NCI-H460 (cell line): ENCODE measurements at places on chromosomes 7 and 10. TPM values are rescaled to one million over a fixed set of nuclear protein-coding genes. Genes with fewer than 3 reads are reported as not detected.

GRCh38 chr7:50724526-50725520 lies 57.9 kb downstream of the GRB10 start:
- no peak for DNase-seq

GRCh38 chr7:93119191-93119905 lies 1.6 kb upstream of the SAMD9 start:
- DNase-seq, result no peak

DNA sequence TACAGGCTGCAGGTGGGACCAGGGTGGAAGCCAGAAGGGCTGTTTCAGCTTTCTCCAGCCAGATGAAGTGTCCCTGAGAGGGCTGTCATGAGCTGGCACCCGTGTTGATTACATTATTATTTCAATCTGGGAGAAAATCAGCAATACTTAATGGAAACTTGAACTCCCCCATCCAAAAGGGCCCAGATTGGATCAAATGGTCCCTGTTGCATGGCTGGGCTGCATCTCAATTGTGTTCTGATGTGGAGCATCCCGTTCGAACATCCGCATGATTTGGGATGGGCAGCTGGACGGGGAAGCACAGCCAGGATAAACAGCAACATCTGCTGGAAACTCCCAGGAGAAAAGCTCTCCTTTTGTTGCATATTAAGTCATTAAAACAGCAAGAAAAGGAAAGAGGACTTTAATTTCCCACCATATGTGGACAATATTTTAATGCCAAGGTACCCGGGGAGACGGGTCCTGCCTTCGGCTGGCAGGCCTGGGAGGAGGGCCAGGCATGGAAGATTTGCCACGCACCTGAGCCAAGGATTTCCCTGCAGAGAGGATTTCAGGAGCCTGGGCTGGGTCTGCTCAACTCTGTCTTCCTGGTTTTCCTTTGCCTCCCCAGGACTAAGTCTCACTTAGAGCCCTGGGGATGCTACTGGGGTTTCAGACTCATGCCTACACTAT lies 52.4 kb downstream of the NPTX2 start:
- no peak for DNase-seq

PLEKHS1 gene
- total RNA-seq, result not detected in 2 replicates

GRCh38 chr10:79460687-79461086 lies 15.3 kb upstream of the ZCCHC24 start:
- no peak for DNase-seq

FAM25A gene
- not detected in 2 replicates for total RNA-seq

DNA sequence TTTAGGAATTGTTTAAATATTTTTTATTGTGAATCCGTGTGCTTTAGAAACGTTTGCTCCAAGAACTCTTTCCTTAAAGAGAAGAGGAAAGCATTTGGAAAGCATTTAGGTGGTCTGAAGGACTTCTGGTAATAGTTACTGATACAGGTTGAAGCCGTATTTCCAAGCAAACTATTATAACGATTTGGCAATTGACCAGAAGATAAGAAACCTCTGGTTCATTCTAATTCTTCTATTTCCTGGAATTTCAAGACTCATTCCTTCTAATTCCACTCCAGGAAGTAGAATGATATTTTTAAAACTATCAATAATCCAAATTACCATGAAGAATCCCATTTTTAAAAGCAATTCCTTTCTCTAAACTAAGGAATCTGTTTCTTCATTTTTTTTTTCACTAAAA lies 158.9 kb upstream of the AGR3 start:
- DNase-seq, result no peak

DNA sequence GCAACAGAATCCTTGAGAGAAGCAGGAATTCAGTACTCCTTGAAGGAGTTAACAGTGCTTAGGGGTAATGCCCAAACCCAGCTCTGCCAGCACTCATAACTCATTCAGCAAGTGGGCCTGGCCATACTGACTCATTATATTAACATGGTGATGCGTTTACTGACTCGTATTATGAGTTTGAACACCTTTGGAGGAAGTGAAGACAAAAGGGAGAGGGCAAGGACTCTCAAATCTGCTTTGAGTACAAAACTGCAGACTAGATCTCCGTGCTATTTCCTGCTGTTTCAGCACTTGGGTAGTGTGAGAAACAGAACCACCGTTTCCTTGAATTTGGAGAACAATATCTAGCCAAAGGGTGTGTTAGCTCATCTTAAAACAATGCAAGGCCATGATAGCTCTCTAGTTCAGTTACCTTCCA lies 30.8 kb downstream of the SLC16A9 start:
- DNase-seq, result no peak

PLPP4 gene
- total RNA-seq, result not detected in 2 replicates

DNA sequence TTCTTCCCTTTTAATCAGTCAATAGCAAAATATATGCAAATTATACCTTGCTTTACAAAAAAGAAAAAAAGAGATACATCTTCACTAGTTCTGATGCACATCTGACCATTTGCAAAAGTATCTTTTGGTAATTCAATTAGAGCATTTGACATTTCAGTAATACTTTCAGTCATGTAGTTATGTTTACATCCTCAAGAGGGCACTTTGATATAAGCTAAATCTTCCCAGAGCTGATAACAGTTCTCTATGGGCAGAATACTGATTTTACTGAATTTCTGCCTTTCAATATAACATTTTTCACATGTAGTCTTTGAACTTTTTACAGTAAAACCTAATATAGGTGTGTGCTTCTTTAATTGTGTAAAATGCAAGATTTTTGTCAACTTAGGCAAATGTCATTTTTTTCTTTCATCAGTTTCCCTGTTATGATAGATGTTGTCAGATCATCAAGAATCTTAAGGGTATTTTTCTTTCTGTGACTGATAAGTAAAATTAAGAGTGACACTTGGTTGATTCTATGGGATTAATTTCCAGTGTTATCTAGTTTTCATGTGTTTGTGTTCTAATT lies 703.5 kb upstream of the SEMA3D start:
- peak; percentile 42 for DNase-seq

DNA sequence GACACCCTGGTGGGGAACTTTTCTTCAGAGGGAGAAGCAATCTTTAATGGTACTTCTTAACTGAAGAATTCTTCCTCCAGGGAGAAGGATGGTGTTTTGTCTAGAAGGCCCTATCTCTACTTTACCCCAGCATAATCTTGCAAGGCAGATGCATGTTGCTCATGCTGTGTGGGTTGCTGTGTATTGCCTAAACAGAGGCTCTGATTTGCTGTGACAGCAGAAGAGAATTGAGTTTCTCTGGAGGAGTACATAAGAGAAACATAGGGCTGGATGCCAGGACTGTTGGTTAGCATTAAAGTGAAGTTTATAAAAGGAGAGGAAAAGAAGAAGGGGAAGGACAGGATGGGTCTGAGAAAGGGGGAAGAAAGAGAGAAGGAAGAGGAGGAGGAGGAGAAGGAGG lies 248.1 kb upstream of the HPS1 start:
- DNase-seq, result no peak

- no peak for DNase-seq
These were observed 200.2 kb downstream of the DYNC1I1 start for GRCh38 chr7:95972523-95972922.

UNC5B gene
- total RNA-seq, result 50.9 and 55.2 TPM in 2 replicates

DNA sequence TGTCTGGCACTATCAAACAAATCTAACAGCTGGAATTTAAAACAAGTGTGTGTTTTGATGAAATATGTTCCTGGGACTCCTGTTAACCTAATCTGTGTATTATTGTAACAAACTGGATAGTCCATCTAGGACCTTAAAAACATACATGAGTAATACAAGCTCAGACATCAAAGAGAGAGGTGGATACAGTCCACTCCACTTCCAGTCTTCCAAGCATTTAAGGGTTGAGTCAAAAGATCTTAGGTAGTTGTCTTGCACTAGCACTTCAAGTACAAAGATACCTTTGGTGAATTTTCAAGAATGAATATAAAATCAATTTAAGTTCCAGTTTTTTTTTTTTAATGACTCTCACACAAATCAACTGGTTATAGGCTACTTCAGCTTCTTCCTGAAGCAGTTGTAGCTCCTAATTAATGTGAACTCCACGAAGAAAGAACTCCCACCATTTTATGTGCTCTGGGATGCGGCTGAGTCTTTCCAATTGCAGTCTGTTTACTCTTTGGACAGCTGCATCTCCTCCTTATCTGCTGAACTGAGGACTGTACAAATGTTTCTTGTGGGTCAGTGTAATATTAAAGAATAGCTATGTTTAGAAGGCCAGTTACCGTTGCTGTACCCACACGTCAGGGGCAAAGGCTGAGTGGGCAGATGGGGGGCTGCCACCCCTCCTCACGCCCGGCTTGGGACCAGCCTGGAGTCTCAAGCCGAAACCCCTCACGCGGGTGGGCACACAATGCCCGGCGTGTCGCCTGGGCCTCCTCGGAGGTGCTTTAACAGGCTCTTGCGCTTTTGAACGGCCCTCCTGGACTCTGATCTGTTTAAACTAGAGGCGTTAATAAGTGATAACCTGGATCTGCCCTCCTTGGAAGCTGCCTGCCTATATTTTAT lies 2.9 kb upstream of the IGF2BP3 start:
- no peak for DNase-seq

DNA sequence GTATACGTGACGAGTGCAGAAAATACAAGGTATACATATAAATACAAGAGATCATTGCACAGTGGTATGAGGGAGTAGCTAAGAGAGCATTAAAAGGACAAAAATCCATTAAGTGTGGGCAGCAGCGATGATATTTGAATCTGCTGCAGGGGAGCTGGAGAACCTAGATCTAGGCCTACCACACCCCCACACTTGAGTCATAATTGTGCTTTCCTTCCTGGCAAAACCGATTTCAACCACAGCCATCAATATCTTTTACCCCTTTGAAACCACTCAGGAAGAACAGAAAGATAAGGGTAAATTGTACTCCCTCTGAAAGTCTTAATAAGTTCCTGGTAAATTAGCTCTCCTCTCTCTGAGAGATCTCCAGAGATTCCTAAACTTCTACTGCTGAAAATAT lies 345.0 kb downstream of the SORCS1 start:
- no peak for DNase-seq

DNA sequence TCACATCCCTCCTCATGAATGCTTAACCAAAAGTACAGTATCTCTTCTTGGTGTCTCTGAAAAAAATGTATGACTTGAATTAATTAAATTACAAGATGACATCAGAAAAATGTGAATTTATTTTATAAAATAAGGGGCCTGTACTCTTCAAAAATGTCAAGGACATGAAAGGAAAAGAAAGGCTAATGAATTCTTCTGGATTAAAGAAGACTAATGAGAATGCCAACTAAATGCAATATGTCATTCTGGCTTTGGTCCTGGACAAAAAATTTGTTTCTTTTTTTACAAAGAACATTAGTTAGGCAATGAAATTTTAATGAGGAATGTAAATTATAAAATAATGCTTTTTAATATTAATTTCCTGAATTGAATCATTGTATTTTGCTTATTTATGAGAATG lies 1125.7 kb downstream of the DNAJB9 start:
- DNase-seq, result no peak

SCART1 gene
- 0.92 and 1.2 TPM in 2 replicates for total RNA-seq

ANKRD1 gene
- 6.8 and 8.2 TPM in 2 replicates for total RNA-seq

DNA sequence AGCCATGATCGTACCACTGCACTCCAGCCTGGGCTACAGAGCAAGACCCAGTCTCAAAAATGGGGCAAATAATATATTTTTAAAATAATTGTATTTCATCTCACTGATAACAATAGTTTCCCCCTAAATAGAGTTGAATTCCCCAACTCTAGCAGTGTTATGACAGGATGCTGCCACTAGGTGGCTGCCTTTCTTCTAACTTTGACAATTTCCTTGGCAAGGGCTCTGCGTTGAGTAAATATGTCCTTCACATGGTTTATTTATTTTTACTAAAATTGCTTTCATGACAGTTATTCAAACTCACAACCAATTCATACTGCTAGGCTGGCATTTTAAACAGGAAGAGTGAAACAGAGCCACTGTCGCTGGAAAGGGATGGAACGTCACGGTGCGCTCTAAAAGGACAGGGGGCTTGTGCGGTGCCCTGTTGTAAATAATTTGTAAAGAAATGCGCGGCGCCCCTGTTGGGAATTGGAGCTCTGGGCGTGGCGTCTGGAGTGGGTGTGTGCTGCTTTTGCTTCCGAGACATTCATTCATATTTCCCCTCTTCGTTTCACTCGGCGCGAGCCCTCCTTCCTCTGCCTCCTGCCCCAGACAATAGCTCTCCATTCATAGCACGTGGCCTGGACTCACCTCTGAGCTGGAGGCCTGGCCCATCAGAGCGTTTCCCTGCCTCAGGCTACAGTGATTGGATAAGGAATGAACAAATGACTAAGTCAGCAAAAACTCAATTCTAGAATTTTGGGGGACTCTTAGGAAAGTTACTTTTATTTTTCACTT lies 20.5 kb upstream of the PITRM1 start:
- DNase-seq, result peak; percentile 35

DNA sequence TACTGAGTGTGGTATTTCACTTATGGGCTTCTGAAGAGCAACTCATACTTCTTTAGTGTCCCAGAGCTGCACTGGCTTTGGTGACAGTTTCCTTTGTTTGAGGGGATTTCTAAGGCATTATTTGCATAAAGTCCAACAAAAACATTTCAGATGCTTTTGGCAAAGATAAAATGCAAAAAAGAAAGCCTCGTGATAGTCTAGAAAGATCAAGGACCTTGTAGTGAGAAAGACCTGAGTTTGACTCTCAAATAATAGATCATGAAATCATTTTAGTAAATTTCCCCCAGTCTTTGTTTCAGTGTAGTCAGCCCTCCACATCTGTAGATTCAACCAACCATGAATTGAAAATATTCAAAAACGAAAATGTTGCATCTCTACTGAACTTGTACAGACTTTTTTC lies 107.4 kb downstream of the EEPD1 start:
- no peak for DNase-seq

SEC31B gene
- total RNA-seq, result 2.0 and 2.6 TPM in 2 replicates

GRCh38 chr10:32357056-32357735 lies 10.2 kb upstream of the EPC1 start:
- no peak for DNase-seq

- no peak for DNase-seq
These were observed 42.9 kb downstream of the BMPR1A start for GRCh38 chr10:86799188-86799845.

GRCh38 chr10:86708068-86708782 lies 39.9 kb downstream of the LDB3 start:
- no peak for DNase-seq
